ENCODE measurements at places on chromosomes 1 and 21.

GRCh38 chr1:179448437-179449149 is 82.8 kb downstream of the AXDND1 start:
- no peak for DNase-seq

- no peak for DNase-seq
These were observed 7.3 kb downstream of the MRPL37 start for GRCh38 chr1:54207287-54207686.

- no peak for DNase-seq
These were observed 50.2 kb upstream of the ATP1A1 start for GRCh38 chr1:116322752-116323405.

DNA sequence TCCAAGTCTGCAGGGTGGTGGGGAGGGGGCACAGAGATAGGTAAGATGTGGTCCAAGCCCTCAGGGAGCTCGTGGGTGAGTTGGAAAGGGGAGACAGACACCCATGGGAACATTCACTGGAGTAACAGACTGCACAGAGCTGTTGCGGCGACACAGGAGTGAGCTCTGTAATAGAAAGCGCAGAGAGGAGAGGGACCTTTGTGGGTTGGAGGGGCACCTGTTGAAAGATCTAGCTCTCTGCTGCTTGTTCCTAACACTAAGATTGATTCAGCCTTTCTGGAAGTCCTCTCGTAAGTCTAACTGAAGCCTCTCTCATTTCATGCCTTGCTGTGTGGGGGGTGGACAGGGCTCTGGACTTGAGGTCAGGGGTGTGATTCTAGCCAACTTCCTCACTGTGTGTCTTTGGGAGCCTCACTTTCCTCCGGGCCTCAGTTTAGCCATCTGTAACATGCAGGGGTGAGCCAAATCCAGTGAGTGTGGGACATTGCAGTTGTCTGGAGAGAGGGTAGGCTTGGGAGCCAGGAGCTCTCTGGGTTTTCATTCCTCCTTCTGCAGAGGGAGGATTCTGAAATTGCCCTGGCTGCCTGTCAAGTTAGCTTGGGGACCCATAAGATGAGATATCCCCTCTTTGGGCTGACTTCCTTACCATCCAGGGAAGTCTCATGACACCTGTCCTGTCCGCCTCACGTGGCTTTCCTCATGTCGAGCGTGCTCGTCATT is 2.0 kb upstream of the ACOT11 start:
- no peak for DNase-seq

DNA sequence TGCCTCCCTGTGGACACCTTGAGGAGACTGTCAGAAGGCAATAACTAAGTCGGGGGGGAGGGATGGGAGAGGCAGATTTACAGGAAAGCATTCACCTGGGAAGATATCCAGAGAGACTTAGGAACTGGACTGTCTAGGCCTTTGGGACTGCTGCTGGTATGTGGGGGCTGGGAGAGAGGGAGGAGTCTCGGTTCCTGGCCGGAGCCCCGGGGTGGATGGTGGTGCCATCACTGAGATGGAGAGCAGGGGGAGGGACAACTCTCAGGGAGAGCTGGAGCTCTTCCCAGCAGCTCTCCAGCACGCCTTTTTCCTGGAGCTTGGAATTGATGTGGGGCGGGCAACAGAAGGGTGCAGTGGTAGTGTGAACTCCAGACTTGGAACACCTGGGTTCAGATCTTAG is 22.1 kb downstream of the PTPRF start:
- no peak for DNase-seq

DNA sequence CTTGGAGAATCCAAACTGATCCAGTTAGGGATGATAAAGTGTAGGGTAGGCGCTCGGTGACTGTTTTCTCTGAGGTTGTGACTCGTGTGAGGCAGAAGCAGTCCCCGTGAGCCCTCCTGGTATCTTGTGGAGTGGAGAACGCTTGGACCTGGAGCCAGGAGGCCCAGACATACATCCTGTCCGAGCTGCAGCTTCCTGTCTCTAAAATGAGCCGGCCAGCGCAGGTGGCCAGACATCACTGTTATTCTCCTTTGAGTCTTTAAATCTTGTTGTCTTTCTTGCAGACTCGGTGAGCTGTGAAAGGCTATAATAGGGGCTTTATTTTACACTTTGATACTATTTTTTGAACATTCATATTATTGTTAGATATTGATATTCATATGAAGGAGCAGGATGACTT is 12.3 kb downstream of the PCSK9 start:
- DNase-seq = no peak

- no peak for DNase-seq
These were observed 14.4 kb downstream of the C1orf159 start for GRCh38 chr1:1101503-1101902.

All from effector memory CD8-positive, alpha-beta T cell (primary cell).